H7 (cell line): ENCODE measurements at places on chromosomes 2 and 18.
A peak's percentile ranks its signal among the peaks of the same experiment; 100 is the strongest.

DNA sequence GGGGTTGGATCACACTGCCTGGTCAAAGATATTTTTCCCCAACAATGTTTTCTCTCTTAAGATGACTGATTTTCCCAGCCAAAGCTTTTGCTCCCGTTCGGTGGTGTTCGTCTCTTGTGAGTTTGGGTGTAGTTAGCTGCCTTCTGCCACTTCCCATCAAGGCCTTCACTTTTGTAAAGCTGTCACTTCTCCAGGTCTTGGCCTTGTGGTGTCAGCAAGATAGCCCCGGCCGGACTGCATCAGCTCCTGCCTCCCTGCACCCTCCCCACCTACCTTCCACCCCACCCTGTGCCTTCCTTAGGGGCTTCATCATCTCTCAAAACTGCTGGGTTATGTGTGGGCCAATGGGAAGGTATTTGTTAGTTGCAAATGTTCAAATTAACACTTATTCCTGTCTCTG, 228.9 kb downstream of the BCL11A start:
- DNase-seq, result no peak

DNA sequence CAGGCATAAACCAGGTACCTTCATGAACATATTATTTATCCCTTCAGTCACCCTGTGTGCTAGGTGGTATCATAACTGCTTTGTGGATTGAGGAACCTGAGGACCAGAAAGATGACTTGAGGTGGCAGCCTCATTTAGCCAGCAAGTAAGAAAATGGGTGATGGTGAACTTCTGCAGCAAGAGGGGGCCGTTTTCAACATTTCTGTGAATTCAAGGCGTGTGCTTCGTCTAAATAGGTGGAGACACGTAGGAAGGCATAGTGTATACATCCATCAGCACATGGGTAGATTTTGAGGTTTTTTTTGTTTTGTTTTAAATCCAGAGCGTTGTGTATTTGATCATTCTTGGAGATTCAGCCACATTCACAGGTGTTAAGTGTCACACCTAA, 118.7 kb downstream of the SPTBN1 start:
- DNase-seq, result no peak

DNA sequence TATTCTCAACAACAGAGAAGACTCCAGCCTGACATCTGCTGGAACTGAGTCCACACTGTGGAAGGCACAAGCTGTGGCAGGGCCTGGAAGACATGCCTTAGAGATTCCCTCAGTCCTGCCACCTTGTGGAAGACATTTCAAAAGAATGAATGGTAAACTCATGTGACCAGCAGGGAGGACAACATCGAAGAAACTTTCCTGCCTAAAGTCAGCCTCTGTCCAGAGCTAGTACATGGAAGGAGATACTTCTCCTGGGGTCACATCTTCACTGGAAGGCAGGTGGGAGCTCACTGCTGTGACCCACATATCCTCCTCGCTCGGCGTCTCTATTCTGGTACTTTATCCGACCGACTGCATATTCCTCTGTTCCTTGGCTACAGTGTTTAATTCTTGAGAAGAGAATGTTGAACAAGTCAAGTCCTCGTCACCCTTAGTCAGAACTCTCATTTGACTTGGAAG, 59.5 kb downstream of the PUM2 start:
- DNase-seq, result peak; percentile 77

DNA sequence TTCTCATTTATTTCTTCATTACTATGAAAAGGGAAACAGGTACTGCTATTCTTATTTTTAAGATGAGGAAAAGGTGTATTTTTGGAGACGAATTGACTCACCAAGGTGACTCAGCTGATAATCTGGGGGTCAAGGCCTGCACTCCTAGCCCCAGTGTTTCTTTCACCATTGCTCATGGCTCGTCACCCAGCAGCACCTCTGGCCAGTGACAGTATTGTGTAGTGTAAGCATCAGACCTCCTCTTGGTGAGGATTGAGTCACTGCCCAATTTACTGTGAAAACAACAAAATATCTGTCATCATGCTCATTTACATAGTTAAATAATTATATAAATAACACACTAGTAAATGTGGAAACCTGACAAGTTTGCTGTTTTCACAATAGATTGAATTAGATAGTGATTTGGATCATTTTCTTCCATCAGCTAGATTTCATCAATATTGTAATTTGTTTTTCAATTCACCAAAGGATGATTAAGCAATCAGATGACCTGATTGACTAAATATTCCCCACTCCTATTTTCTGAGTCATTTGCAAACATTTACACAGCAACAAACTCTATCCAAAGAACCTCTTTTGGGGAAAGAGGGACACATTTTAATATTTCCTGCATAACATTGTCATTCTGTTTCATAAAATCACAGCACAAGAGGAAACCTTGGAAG, 492.8 kb upstream of the RAB12 start:
- DNase-seq, result no peak

DNA sequence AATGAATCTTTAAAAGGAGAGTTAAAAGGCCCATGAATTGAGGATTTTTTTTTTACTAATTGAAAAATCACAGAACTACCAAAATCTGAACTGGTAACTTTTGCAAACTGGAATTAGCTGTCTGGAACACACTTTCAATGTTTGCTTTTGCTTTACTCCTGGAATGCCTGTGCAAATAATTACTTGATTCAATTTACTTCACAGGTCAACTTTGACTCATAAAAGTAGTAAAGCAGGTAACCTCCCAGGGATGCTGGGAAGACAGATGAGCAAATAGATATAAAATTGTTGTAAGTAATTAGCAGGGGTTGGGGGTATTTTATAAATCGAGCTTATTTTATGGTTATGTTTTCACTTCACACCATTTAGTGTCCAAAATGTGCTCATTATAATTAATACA, 398.3 kb upstream of the HNRNPA3 start:
- DNase-seq, result no peak

DNA sequence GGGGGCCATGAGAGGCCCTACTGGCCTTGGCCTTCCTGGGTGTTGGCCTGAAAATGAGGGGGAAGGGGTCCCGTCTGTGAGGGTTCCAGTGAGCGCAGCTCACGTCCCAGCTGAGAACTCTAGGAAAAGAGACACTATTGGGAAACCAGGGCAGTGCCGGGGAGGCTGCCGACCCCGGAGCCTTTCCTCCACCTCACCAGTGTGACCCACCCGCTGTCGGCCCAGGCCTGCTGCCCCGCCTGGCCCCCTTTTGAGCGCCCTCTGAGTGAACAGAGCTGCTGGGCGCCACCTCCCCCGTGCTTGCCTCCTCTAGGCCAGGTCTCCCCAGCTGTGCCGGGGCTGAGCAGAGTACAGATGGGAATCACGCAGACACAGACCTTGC, 17.5 kb upstream of the ARHGEF4 start:
- no peak for DNase-seq

- no peak for DNase-seq
Observed at GRCh38 chr2:101613056-101613704, 84.3 kb upstream of the MAP4K4 start.

- no peak for DNase-seq
Observed at GRCh38 chr2:20507166-20507692, 60.4 kb downstream of the RHOB start.

GRCh38 chr2:57450170-57450569, 596.4 kb upstream of the VRK2 start:
- DNase-seq, result no peak

GRCh38 chr2:144702051-144702450, 182.1 kb upstream of the ZEB2 start:
- no peak for DNase-seq

- no peak for DNase-seq
Observed at GRCh38 chr2:10003206-10004125, 39.9 kb upstream of the KLF11 start.

- DNase-seq, result no peak
Observed at GRCh38 chr18:433298-433697, 67.2 kb downstream of the COLEC12 start.

DNA sequence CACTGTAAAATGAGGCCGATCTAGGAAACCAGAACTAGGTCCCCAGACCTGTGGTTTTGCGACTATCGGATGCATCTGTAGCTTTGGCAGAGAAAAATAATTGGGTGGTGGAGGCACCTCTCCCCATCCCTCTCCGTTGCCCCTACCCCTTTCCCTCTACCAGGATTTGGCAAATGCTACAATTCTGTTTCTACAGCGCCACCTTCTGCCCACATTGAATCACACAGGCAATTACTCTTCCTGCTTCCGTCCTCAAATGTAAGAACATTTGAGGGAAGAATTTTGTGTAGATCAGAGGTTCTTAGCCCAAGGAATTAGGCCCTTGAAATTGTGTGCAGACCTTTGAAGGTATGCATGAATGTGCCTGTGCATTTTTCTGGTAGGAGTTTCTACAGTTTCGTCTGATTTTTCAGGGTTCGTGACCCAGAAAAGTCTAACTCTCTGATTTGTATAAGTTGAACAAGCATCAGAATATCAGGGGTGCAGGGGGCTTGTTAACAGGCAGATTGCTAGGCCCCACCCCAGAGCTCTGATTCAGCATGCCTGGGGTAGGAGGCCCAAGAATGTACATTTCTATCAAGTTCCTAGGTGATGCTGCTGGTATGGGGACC, 11.2 kb downstream of the ATP6V1B1 start:
- DNase-seq, result peak; percentile 79

GRCh38 chr2:16429431-16430145, 236.0 kb downstream of the CYRIA start:
- peak; percentile 21 for DNase-seq

DNA sequence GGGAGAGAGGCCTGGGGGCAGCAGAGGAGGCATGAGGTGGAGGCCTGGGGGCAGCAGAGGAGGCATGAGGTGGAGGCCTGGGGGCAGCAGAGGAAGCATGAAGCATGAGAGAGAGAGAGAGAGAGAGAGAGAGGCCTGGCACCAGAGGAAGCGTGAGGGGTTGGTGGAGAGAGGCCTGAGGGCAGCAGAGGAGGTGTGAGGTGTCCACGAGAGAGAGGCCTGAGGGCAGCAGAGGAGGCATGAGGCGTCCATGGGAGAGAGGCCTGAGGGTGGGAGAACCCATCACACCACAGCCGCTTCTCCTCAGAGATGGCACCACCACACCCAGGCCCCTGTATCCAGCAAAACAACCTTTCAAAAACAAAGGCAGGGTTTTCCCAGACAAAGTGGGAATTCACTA, 55.7 kb upstream of the KCNG2 start:
- DNase-seq, result no peak

GRCh38 chr18:45734944-45735343, 11.0 kb downstream of the SLC14A1 start:
- DNase-seq, result no peak

GRCh38 chr18:46756559-46757201, at the start of gene ST8SIA5:
ST8SIA5 (minus strand) TSS chr18:46757053; CDS start chr18:46756508, 545 bp downstream.
- DNase-seq, result peak; percentile 91
